Foreskin keratinocyte (primary cell): ENCODE measurements at places on chromosomes 6 and 20. TPM values are rescaled to one million over a fixed set of nuclear protein-coding genes. Genes with fewer than 3 reads are reported as not detected.

GRCh38 chr6:41092421-41093140 is 19.8 kb downstream of the NFYA start:
- peak; percentile 41 for DNase-seq

DNA sequence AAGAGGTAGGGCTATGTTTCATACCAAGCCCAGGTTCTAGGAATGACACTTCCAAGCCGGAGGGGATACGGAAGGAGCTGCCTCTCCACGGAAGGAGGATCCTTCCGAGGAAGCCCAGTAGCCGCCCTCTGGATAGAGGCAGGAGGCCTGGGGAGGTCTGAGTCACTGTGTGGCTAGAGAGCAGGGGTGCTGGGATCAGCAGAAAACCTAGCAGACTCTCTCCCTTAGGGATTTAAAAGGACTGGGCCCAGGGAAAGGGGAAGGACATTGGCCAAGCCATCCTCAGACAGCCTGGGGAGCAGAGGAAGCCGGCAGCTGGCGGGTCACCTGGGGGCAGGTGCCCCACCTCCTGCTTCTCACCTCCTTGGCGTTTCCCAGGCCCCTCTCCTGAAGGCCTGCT is 36.6 kb upstream of the NFATC2 start:
- no peak for DNase-seq

DNA sequence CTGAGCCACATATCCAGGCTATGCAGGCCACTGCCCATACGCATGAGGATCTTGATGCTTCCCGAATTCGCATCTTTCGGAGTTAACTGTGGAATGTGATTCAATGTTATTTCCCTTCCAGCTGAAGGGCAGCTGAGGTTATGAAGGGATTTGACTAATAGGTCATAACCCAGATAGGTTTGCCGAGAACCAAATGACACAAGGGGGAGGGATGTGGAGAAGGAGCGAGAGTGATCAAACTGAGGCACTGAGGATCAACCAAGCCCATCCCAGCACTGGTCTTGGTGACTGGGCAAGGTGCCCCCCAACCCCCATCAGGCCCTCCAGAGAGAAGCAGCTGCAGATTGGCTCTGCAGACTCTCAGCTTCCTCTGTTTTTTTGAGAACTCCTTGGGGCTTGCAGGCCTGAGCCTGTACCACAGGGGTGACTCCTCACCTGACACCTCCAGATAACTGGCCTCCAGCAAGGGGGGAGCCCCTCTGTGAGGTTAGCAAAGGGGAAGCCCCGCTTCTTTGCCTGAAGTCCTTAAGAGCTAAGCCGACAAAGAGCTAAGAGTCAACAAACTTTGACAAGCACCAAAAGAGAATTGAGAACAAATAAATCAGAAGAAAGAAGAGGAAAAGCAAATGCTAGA is 185.9 kb downstream of the PDE7B start:
- no peak for DNase-seq

GRCh38 chr6:13813026-13813425 is 1.3 kb downstream of the MCUR1 start:
- DNase-seq, result no peak

Gene PNPLA1
- not detected in 2 replicates for total RNA-seq
